NCI-H1417 treated with DMSO at 0.1 percent for 48 hours (cell line): ENCODE measurements at places on chromosomes 6 and 20.

GRCh38 chr20:50580016-50580747, 70.0 kb downstream of the PTPN1 start:
- no peak for DNase-seq

- peak; percentile 36 for DNase-seq
Observed at GRCh38 chr6:156791320-156791850, 14.2 kb downstream of the ARID1B start.

GRCh38 chr6:134172020-134172705, 119.7 kb upstream of the SLC2A12 start:
- no peak for DNase-seq

GRCh38 chr6:149934249-149935156, 7.3 kb upstream of the ULBP2 start:
- DNase-seq = no peak

DNA sequence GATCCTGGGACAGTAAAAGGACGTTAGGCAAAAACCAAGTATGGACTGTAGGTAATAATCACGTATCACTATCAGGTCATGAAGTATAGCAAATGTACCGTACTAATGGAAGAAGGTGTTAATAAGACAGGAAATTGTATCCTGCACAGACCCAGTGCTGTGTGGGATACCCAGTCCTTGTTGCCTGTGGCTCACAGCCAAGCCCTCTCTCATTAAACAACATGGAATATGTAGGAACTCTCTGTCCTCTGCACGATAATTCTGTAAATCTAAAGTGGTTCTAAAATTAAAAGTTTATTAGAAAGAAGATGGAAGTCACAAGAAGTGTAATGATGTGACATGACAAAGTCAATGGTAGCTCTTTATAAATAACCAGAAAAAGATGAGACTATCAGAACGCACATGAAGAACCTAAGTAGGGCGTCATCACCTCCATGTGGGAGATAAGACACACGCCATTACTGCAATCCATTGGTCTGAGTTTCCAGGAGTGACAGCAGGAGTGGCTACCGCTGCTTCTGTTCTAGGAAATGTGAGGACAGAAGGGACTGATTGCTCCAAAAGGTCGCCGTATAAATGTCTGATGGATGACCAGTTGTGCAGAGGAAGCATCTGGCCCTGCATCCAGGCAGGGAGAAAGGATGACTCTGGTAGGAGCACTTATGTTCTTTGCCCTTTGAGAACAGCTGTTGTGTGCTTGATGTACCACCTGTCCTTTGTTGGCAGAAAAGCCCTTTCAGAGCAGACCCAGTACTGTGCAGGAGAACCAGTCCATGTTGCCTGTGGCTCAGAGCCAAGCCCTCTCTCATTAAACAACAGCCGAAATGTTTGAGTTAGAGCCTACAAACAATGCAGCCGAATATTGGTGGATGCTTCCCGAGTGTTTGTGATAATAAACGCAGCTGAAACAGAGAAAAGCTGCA, 125.6 kb downstream of the FIG4 start:
- peak; percentile 86 for DNase-seq

GRCh38 chr6:252775-253535, 39.3 kb upstream of the DUSP22 start:
- peak; percentile 63 for DNase-seq

DNA sequence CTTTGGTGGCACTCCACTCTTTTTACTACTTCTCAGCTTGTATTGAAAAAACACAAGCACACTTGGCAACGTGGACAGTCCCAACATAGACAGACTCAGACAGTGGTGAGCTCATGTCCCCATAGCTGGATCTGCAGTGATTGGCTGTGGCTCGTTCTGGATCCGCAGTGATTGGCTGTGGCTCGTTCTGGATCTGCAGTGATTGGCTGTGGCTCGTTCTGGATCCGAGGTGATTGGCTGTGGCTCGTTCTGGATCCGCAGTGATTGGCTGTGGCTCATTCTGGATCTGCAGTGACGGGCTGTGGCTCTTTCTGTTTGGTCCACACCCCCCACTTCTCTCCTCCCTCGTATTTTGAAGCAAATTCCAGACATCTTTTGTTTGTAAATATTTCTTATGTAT, 28.0 kb downstream of the OSBPL2 start:
- no peak for DNase-seq

GRCh38 chr6:162379757-162380409, 347.7 kb downstream of the PRKN start:
- no peak for DNase-seq

DNA sequence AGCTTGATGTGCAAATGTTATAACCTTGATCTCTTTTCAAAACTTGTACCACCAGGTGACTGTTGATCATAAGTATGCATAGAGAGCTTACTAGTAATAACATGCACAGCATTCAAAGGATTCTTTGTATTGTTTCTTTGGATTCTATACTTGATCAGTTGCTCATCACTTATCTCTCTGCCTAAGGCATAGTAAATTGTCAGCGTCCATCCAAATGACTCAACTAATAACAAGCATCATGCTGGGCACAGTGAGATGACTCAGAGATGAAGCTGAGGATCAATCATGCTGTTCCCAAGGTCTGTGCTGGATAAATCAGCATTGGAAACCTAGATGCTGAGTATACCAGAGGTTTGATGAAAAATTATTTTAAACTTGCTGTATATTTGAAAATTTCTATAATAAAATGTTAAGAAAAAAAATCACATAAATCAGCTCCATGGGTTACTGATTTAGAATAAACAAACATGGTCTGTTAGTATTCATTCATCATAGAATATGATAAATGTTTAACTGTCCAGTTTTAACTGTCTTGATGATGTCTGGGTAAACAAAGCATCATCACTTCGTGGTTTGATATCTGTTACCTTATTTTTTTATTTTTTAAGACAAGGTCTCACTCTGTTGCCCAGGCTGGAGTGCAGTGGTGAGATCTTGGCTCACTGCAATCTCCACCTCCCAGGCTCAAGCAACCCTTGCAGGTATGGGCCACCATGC, 45.6 kb upstream of the SGK1 start:
- no peak for DNase-seq

GRCh38 chr6:41335943-41336342, 535 bp downstream of the NCR2 start:
- DNase-seq = no peak

DNA sequence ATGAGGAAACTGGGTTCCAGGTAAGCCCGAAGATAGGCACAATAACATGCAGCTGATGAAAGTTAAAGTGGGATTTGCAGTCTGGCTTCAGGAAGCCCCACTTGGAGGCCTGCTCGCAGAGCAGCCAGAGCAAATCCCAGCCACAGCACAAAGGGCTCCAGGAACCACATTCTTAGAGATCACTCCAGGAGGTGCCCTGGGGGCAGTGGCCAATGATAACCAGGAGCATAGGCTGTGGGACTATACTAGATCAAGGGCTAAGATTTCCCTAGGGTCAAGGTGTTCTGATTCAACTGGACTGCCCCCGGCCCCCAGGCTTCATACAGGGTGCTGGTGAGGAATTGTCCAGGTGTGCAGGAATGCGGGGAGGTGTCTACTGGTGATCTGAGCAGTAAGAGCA, 133.9 kb upstream of the PTPRT start:
- DNase-seq = no peak

GRCh38 chr6:144331491-144331969, 46.4 kb downstream of the UTRN start:
- DNase-seq = peak; percentile 33

DNA sequence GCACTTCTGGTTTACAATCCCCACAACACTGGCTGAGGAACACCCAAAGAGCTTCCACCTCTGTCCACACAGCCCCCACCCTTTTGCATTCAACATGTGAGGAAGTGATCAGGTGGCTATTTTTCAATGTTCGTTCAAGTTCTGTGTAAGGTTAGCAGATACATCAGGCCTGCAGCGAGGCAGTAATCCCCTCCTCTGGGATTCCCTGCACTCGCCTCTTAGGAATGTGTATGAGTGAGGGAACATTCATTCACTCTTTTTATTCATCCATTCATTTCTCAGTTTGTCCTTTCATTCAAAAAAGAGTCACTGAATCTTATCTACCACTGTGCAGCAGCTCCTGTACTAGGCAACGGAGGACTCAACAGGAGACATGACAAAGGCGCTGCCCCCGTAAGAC, 236.4 kb upstream of the PRDM1 start:
- no peak for DNase-seq

GRCh38 chr6:46655803-46656202, 3.0 kb downstream of the SLC25A27 start:
- DNase-seq = no peak

DNA sequence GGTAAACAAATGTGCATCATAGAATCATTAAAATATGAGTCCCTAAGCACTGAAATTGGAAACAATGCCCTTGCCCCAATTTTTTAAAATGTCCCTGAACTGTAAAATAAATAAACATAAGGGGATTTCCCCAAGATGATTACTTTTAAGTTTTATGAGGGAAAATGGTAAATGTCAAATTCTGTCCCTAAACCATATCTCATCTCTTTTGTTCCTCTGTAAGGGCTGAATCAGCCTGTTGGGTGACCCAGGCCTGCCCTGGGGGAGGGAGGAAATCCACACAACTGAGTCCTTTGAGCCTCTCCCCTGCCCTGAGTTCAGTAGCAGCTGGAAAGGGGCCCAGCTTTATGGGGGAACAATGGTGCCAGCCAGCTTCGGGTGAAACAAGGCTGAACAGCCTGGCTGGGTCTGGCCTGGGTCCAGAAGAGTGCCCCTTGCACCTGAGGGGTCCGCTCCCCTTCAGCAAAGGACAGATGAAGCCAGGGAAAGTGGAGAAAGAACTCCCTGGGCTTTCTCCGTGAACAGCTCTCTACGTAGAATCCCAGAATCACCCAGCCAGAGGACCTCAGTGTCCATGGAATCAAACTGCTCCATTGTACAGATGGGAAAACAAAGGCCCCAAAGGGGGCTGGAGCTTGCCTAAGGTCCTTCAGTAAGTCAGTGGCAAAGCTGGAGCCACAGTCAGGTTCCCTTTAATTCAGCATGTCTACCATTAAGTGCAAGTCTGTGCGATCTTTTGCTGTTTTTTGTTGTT, 28.2 kb upstream of the ITCH start:
- no peak for DNase-seq

DNA sequence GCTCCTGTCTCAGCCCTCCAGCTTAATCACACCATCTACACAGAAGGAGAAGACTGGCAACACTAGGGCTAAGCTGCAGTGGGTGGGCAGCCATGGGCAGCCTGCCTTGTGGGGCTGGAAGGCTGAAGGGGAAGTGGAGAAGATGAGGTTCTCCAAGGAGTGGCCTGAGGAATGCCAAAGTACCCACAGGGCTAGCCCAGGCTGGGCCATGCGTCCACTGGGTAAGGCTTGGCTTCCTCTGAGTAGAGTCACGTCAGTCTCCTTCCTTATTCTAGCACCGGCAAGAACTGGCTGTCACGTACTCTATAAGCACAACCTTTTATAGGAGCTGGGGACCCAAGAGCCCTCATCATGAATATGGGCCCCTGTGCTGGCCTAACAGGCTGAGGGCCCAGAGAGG, 110.6 kb upstream of the SIRPA start:
- no peak for DNase-seq

GRCh38 chr20:35690265-35690664, 8.9 kb downstream of the NFS1 start:
- DNase-seq = no peak

GRCh38 chr6:44671333-44671732, 283.8 kb downstream of the CDC5L start:
- DNase-seq = no peak

DNA sequence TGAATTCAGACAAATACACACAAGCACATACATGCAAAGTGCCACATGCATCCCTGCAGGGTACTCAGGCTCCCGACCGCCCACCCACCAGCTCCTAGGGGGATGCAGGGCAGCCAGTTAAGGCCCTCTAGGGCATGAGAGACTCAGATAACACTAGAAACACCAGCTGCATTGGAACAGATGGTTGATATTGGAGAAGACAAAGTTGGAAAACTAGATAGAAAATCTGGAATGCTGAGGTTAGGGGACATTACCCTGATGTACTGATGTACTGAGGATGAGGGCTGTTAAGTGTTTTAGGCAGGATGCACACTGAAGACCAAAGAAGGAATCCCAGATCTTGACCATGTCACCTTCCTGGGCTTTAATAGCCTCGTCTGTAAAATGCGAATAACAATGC, 134.6 kb upstream of the ECI2 start:
- no peak for DNase-seq

DNA sequence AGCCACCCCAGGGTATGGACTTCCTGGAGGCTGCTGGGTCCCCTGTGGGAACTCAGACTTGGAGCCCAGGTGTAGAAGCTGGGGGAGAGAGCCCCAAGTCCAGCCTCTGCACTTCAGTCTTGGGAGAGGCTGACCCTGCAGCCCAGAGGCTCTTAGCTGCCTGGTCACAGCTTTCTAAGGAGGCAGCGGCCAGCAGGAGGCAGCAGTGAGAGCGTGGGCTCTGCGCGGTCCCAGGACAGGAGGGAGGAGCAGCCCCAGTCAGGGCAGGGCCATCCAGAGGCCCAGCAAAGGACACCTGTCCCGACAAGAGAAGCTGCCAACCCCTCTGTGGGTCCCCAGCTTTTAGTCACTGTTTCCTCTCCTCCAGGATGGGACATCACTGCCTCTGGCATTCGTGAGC, 9.4 kb downstream of the TREML2 start:
- no peak for DNase-seq

DNA sequence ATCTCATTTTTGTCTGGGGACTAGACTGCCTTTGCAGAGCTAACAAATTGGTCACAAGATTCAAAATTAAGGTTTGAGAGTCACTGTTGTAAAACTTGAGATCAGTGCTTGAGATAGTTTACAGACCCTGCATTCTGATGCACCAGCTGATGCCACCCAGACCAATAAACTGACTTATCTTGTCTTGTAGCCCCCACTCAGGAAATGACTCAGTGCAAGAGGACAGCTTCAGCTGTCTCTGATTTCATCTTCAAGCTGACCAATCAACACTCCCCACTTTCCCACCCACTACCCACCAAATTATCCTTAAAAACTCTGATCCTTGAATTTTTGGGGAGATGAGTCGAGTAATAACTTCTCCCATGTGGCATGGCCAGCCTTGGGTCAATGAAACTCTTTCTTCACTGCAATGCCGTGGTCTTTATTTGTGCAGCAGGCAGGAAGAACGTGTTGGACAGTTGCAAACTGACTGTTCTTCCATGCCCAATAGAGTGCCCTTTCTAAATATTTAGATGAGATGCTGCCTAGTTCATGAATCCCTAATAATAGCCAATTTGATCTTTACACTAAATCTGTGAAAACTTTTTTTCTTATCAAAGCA, 48.3 kb upstream of the PROKR2 start:
- DNase-seq = no peak

- no peak for DNase-seq
Observed at GRCh38 chr6:21845018-21845417, 251.5 kb downstream of the SOX4 start.

GRCh38 chr6:149063468-149063867, 254.0 kb upstream of the TAB2 start:
- DNase-seq = no peak

GRCh38 chr6:124947971-124948451, 14.2 kb upstream of the RNF217 start:
- DNase-seq = no peak
